Left cardiac atrium (tissue), 4 donors: ENCODE measurements at places on chromosomes 6 and 20. TPM values are rescaled to one million over a fixed set of nuclear protein-coding genes. Genes with fewer than 3 reads are reported as not detected.
A peak's percentile ranks its signal among the peaks of the same experiment; 100 is the strongest.

Gene CYP21A2
- total RNA-seq: 10.3 TPM

DNA sequence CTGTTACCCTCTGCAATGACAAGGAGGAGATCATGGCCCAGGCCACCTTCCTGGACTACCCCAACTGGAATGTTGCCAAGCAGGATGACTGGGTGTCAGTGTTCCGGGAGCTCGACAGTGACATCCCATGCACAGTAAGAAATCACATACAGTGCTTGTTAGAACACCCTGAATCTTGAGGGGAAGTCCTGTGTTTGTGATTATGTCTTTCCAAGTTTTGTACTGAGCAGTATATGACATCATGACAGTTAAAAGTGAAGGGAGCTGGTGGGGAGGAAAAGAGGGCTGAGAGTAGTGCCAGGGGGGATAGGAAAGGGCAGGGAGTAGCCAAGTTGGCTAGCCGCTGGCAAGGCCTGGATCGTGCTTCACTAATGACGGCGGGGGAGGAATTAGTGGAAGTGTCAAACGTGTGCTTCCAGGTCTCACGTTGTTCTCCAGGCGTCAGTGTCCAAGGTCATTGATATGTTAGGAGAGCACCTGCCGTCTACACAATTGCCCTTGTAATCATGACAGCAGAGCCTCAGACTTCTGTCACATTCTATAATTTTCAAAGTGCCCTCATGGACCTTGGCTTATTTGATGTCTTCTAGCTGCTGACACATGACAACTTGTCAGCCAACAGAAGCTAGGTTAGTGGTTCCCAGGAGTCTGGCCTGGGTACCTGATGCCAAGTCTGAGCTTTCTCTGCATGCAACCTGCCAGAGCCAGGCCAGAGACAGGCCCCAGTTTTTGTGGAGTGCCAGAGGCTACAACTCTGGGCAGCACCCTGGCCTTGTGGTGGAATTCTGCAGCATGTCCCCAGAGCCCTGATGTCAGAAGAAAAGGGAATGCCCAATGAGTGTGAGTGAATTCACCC, 18.8 kb downstream of the CFAP61 start:
- DNase-seq: no peak

- no peak for DNase-seq
These were observed 67.4 kb upstream of the C20orf144 start for GRCh38 chr20:33594743-33595142.

GRCh38 chr20:10658051-10658823, 15.6 kb downstream of the JAG1 start:
- no peak for DNase-seq

- no peak for DNase-seq
These were observed 70.7 kb upstream of the TAB2 start for GRCh38 chr6:149246691-149247384.

Gene SULF2
- total RNA-seq: 37.2 TPM

Gene HMGCLL1
- total RNA-seq: 2.4 TPM

Gene MAS1
- not detected for total RNA-seq

Gene OXT
- total RNA-seq: 0.92 TPM

GRCh38 chr20:8678098-8678776, 390.6 kb upstream of the PLCB4 start:
- no peak for DNase-seq

DNA sequence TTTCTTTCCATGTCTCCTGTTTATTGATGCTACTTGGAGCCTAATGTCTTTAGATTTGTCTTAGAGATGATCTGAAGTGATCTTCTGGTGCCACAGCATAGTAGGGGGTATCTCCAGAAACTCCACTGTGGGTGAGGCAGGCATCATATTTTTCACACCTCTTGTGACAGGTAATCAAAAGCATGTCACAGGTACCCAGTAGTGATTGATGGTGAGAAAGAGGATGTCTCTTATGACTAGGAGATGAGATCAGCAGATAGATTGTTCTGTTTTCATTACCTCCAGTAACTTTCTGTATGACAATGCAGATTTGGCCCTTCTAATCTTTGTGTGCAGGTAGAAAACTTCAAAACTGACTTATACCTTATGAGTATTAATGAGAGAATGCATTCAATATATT, 13.5 kb downstream of the NCOA7 start:
- DNase-seq: no peak

- no peak for DNase-seq
These were observed 85.0 kb downstream of the PREP start for GRCh38 chr6:105317607-105318533.

Gene KHDRBS2
- total RNA-seq: not detected

- DNase-seq: no peak
These were observed 10.5 kb upstream of the BMP2 start for GRCh38 chr20:6756693-6757595.

Gene RPS6KA2
- 59.6 TPM for total RNA-seq

GRCh38 chr6:87558446-87558845, 31.3 kb downstream of the RARS2 start:
- no peak for DNase-seq

DNA sequence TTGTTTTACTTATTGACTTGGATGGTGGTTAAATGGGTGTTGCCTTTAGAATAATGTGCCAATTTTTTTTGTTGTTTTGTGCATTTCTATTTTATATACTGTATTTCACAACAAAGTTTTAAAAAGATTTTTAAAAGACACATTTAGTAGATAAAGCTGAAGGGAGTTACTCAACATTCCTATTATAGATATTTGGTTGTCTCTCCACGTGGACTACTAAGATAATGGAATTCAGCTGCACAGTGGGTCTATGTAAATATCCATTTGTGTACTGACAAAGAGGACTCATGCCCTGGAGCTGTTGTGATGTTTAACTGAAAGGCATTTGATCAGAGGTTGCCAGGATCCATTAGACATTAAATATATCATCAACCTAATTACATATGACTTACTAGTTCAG, 23.2 kb upstream of the FAM135A start:
- no peak for DNase-seq

Gene LY6G6D
- total RNA-seq: not detected

Gene TFAP2D
- not detected for total RNA-seq

- no peak for DNase-seq
These were observed 162.9 kb upstream of the SASH1 start for GRCh38 chr6:148179786-148180185.

Gene WFDC12
- total RNA-seq: not detected

GRCh38 chr6:13488015-13488895, 855 bp upstream of the GFOD1 start:
- peak; percentile 76 for DNase-seq

Gene FAM229B
- 49.4 TPM for total RNA-seq

GRCh38 chr20:31608251-31608945, 3.3 kb downstream of the ID1 start:
- DNase-seq: peak; percentile 88

GRCh38 chr20:43690943-43691598, 24.2 kb downstream of the MYBL2 start:
- no peak for DNase-seq

GRCh38 chr20:23971310-23971709, 17.3 kb downstream of the GGTLC1 start:
- DNase-seq: no peak

GRCh38 chr20:24651171-24651975, 181.9 kb downstream of the SYNDIG1 start:
- DNase-seq: no peak

Gene BMP2
- total RNA-seq: 4.7 TPM

Gene WFDC2
- total RNA-seq: 6.9 TPM

DNA sequence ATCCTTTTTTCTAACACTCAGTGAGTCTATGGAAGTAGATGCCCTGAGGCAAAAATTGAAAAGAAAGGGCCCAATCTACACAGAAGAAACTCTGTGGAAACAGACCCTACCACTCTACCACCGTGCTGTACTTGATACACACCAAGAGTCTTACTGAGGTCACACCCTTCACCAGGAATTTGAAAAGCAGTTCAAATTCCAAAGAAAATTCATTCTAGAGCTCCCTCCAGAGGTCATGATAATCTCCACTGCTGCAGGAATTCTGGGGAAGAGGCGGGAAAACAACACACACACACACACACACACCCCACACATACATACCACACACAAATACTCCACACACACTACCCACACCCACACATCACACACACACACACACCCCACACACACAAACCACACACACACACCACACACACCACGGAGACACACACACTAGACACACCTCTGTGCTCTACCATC, 336.8 kb downstream of the HDGFL1 start:
- no peak for DNase-seq

Gene CTCFL
- total RNA-seq: not detected

DNA sequence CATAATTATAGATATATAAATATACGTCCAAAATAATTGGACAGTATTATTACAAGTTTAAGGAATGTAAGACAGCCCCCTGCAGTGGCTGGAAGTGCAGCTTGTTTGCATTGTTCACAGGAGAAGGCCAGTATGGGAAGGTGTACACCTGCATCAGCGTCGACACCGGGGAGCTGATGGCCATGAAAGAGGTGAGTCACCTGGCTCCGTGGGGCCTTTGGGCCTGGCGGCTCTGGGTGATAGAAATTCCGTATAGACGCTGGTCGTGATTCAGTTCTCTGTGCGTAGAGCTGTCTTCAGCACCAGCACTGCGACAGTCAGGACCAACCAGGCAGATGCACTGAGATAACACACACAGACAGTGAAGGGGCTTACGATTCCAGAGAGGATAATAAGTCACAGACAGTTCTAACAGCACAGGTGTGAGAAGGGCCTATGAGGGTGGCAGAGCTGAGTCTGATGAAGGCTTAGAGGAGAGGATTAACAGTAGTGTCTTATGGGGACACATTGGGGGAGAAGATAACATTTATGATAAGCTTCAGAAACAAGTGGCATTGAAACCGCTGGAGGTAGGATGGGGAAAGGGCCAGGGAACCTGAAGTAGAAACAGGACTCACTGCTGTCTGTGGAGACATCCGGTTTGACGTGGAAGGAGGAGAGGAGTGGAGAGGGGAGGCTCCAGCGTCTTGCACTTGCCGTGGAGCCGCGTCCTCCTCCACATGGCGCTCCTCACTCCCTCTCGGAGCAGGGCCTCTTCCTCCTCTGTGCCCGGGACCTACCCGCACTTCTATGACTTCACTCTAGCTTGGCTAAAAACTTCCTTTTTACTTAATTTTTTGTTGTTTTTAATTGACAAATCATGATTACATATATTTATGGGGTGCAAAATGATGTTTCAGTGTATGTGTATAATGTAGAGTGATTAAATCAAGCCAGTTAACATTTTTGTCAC, 116.5 kb downstream of the MAP3K4 start:
- no peak for DNase-seq

DNA sequence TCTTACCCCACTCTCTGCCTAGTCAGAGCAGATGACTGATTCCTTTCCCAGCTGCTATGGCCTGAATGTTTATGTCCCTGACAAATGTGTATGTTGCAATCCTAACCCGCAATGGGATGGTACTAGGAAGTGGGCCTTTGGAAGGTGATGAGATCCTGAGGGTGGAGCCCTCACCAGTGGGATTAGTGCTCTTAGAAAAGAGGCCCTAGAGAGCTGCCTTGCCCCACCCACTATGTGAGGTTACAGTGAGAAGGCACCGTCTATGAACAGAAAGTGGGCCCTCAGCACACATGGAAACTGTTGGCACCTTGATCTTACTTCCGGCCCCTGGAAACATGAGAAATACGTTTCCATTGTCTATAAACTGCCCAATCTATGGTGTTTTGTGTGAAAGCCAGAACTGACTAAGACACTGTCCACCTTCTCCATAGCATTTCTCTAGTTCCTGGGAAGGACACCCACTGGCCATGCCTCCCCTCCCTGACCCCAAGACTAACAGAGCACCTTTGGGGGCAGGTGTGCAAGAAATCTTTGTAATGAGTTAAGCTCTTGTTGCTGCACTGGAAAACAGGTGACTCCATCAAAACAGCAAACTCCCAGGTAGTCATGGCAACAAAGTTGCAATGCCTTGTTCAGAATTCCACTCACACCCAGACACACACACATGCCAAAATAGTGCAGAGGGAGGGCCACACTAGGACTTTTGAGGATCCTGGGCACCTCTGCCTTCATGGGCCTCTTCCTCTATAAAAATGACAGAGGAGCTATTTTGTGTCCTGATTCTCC, 16.2 kb downstream of the GABRR2 start:
- no peak for DNase-seq

Gene EFCAB8
- total RNA-seq: not detected

Gene MATN4
- not detected for total RNA-seq

DNA sequence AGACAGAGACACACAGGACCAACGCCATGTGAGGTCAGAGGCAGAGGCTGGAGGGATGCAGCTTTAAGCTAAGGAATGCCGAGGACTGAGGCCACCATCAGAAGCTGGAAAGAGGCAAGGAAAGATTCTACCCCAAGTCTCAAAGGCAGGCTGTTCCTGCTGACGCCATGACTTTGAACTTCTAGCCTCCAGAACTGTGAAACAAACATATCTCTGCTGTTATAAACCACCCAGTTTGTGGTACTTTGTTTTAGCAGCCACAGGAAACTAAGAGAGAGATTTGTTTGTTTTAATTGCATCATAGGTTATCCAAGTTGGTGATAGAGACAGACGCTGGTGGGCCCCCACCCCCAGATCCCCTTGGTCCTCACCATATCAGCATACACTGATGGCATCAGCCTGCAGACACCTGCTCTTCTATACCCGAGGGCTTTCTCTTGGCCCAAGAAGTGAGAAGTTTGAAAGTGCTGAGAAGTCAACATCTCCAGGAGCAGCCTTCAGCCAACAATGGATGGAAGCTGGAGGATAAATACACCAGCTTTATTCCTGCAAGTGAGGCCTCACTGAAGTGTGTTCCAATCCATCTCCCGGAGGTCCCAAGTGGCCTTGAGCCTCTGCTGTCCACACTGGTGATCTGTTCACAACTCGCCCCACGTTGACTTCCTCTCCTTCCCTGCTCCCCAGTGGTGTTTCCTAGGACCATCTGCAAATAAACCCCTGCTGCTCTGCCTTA, 154.7 kb downstream of the BTBD3 start:
- no peak for DNase-seq

DNA sequence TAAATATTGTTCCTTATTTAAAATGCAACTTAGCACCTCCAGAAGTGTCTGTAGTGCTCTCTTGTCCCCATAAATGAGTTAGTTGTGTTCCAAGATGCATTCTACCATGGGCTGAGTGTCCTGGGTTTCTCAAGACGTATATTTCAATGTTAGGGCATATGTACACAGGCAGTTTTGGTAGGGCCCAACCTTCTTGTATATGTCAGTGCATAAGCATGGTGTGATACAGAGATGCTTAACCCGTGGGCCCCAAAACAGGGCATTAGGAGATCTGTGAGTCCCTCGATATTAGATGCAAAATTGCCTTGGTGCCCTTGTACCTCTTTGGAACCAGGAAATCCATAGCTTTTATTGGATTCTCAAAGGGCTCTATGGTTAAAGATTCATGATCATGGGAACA, 91.5 kb upstream of the HIVEP1 start:
- no peak for DNase-seq

GRCh38 chr6:106688177-106688951, 59.0 kb downstream of the QRSL1 start:
- no peak for DNase-seq

DNA sequence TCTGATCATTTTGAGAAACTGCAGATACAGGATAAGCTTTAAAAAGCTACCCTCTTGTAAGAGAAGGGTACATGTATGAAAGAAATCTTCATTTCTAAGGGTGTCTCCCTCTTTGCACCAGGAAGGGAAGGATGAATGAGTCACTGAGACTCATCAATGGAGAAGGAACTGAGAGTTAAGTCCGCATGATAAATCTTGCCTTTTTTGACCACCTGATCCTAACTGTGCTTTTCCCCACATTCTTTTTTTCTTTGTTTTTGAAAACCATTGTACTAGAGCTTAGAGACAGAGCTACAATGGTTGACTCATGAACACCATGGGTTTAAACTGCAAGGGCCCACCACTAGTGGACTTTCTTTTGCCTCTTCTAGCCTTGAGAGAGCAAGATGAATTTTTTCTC, 353.0 kb upstream of the RGS17 start:
- no peak for DNase-seq

- no peak for DNase-seq
These were observed 11.2 kb downstream of the COL9A3 start for GRCh38 chr20:62828051-62828450.

Gene KIF6
- total RNA-seq: 0.15 TPM
